ENCODE measurements at places on chromosomes 12 and 14. TPM values are rescaled to one million over a fixed set of nuclear protein-coding genes. Genes with fewer than 3 reads are reported as not detected.

GRCh38 chr12:108342985-108343384 lies 3.9 kb upstream of the CMKLR1 start:
- DNase-seq, result no peak

The TIGAR gene
- 5.2 TPM for polyA plus RNA-seq

The ANO2 gene
- polyA plus RNA-seq, result 4.0 TPM

- DNase-seq, result no peak
Measured at GRCh38 chr12:119671070-119671469, 3.1 kb downstream of the PRKAB1 start.

DNA sequence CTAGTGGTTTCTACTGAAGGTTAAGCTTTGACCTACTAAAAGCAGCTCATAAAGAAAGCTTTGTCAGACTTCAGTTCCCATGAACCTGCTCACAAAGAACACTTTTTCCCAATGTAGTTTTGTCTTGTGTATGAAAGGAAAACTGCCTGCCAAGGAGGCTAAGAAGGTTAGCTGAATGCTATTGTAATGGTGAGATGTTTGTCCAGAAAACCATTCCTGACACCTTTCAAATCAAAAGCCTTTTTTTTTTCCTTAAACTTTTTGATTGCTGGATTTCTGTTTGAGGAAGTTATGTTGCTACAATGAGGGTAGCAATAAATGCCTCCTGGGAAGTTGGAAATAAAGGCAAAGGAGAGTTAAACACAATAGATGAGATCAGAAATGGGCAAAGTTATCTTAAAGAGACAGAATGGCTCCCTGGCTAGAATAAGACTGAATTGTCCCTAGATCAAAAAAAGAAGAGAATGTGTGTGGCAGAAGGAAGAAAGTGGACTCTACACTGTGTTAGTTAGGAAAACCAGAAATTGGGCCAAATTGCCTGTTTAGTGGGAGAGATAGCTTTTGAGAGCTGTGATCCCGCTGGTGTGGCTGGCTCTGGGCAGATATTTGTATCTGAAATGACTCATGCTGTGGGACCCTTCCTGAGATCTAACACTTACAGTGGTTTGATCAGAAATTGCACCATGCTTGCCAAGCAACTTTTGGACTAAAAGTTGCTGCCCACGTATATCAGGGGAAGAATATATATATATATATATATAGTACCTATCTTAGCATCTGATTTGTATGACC lies 27.5 kb downstream of the TECPR2 start:
- DNase-seq, result no peak
